Retinal pigment epithelial cell (primary cell): ENCODE measurements at places on chromosomes 12 and 14.

DNA sequence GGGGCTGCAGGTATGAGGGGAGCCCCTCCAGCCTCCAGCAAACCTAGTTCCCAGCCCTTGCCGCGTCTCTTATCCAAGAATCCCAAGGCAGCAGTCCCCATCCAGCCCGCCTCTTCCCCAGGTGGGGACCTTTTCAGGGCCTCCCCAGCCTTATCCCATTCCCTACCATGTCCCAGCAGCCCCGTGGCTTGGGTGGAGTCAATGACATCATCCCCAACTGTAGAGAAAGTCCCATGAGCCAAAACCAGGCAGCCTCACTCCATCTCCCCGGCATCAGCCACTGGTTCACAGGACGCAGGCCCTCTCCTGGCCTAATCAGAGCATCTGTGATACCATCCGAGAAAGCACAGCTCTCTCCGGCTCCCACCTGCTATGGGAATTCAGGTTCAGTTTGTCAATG is 131.0 kb downstream of the NCOR2 start:
- no peak for DNase-seq

DNA sequence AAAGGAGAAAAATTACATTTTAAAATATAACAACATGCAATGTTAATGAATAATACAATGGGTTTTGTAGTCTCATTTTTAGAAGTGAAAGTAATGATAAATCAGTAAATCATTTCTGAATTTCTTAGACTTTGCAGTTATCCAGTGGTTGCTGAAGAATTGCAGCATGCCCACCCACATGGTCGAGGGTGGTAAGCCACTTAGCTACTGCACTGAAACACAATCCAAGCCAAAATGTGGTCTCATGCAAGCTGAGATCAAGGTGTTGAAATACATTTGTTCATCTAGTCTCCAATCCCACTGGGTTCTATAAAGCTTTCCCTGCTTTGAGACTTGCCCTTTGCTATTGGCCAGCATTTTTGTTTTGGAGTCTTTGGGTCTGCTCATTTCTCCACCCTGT is 247.9 kb downstream of the NELL2 start:
- DNase-seq = no peak

GRCh38 chr12:116529048-116529447 is 30.1 kb upstream of the MAP1LC3B2 start:
- DNase-seq = no peak

DNA sequence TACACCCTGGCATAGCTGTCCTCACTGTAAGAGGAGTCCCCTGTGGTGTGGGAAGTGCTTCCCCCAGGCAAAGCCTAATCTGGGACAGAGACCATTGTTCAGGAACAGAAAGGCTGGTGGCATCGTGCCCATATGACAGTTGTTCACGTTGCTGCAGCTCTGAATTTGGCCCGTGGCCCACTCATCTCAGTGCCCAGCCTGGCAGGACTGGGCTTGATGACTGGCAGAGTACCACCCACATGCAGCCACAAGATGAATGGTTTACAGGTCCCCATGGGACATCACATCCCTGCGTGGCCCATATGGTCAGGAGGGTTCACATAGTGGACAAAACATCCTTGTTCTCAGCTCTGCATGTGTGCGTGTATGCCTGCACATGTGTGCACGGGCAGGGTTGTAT is 17.5 kb downstream of the IQSEC3 start:
- DNase-seq = no peak

DNA sequence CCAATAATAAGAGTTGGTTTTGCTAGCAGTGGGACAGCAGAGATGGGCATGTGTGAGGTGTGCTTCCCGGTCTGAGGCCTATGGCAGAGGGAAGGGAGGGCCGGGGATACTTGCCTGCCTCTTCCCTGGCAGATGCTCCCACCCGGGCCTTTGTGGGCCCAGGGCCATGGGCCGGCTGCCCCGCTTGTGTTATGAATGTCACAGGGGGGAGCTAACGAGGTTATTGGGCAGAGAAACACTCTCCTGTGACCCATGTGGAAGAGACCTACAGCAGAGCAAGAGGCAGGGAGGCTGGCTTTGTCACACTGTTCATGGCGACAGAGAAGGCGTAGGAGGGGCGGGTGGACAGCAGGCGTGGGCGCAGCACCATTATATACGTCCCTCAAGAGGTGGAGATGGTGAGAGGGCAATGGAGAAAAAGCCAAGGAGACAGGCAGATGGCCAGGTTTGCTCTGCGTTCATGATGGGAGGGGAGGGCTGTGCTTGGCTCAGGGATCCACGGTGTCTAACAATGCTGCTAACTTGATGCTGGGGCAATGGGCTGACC is 13.3 kb downstream of the CCND2 start:
- DNase-seq = no peak

DNA sequence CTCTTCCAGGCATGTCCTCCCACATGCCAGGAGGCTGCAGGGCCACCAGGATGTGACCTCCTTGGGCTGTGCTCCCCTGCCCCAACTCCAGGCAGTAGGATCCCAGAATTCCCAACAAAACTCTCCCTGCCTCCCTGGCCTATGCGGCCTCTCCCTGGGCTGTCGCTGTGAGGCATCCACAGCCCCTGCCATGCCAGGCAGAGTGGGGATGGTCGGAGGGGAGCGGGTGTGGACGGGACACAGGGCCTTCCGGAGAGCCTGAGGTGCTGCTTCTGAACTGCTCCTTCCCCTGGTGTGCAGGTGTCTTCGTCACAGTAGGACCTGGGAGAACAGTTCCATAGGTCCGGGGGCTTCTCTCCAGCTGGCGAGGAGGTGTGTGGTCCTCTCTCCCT is 18.3 kb downstream of the GPR132 start:
- no peak for DNase-seq

- DNase-seq = no peak
These were observed 31.0 kb downstream of the FOXN4 start for GRCh38 chr12:109277899-109278762.

DNA sequence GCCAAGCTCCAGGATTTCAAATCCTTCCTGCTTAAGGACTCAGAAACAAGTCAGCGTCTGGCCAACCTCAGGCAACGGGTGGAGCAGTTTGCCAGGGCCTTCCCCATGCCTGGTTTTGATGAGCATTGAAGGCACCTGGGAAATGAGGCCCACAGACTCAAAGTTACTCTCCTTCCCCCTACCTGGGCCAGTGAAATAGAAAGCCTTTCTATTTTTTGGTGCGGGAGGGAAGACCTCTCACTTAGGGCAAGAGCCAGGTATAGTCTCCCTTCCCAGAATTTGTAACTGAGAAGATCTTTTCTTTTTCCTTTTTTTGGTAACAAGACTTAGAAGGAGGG is 4.7 kb downstream of the SHMT2 start:
- no peak for DNase-seq

- DNase-seq = no peak
These were observed 9.7 kb upstream of the RIN3 start for GRCh38 chr14:92503756-92504491.
